Stomach (tissue), 19 donors: ENCODE measurements at places on chromosomes 4 and X. TPM values are rescaled to one million over a fixed set of nuclear protein-coding genes. Genes with fewer than 3 reads are reported as not detected.

GRCh38 chrX:106283841-106284240 is 115.7 kb downstream of the PWWP3B start:
- no peak for DNase-seq

IL13RA2 gene
- 0.55 TPM for total RNA-seq

GLRA3 gene
- total RNA-seq = 0.18 TPM

GRCh38 chr4:14883166-14883565 is 119.1 kb upstream of the CPEB2 start:
- DNase-seq = no peak

MAGEB18 gene
- total RNA-seq = not detected

GRCh38 chrX:150405576-150405975 is 42.5 kb downstream of the MAMLD1 start:
- peak; percentile 12 for DNase-seq

SPANXN4 gene
- not detected for total RNA-seq

GRCh38 chrX:80573275-80573674 is 153.0 kb downstream of the TENT5D start:
- no peak for DNase-seq

XG gene
- total RNA-seq = not detected

GRCh38 chr4:151911970-151912369 is 151.2 kb upstream of the GATB start:
- DNase-seq = no peak

PALLD gene
- 984 TPM for total RNA-seq

DNA sequence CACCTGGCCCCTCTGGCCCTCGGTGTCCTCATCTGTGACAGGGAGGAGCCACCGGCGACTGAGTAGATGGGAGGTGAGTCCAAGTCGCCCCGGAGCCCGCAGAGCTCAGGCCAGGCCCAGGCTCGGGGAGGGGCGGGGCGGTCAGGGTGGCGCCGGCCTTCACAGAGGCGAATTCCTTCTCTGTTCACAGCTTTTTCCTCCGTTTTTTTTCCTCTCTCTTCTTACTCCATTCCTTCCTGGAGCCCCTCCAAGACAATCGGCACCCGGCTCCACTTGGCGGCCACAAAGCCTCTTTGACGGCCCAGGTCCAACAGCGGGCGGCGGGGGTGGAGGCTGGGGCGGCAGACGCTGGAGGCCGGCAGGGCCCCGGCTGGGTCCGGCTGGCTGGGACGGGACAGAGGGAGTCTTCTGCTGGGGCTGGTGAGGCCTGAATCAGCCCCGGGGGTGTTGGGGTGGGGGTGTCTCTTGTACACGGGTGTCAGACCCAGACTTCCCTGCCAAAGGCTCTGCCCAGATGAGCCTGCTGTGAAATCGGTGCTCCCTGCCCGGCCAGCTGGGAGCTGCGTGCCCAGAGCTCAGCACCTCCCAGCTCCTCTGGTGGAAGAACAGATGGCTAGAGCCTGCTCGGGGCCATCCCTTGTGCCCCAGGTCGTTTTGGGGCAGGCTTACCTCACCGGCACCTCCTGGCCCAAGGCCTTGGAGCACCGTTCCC is 22.6 kb downstream of the FGFRL1 start:
- peak; percentile 67 for DNase-seq

DNA sequence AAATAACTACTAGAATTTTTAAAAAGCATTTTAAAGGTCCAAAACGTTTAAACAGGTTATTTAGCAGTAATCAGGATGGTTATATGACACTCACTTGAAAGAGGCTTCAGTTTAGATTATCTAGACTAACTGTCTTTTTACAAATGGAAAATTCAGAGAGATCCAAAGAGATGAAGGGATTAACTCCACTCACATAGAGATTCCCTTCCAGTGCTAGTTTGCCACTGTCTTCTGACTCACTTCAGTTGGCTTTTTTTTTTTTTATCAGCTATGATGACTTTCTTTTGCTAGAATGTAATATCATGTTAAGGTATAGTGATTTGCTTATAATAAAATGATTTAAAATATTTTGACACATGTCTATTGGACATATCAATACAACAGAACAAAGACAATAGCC is 43.8 kb downstream of the GALNT7 start:
- no peak for DNase-seq

DNAAF6 gene
- not detected for total RNA-seq

UGT8 gene
- total RNA-seq = 2.3 TPM
